EH (cell line): ENCODE measurements at places on chromosomes 11 and 22.

DNA sequence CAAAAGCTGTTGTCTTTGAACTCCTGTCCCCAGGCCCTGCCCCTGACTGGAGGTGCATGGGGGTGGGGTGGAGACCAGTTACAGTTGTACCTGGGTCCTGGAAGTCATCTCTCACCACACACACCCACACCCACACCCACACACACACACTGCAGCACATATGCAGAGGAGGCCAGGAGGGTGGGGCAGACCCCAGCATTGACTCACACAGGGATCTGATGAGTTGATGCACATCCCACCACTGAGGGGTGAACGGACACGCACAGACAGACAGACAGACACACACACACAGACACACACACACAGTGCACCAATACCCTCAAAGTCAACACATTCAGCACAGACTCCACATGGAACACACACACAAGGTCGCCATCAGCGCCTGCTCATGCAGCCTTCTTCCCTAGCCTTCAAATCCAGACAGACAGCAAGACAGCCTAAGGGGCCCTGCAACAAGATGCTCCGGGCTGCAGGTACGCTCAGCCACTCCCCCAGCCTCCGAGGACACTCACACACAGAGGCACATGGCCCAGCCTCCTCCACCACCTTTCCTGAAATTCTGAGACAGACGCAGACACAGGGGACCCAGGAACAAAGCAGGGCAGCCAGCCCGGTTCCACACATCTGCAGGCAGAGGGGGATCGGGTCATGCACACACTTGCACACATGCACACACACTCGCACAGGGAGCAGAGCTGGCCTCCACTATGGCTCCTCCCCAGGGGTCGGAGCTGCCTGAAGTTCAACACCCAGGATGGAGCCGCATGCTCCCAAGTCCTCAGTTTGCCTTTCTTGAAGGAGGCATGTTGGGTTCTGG, 26.5 kb downstream of the SYT7 start:
- DNase-seq: no peak

DNA sequence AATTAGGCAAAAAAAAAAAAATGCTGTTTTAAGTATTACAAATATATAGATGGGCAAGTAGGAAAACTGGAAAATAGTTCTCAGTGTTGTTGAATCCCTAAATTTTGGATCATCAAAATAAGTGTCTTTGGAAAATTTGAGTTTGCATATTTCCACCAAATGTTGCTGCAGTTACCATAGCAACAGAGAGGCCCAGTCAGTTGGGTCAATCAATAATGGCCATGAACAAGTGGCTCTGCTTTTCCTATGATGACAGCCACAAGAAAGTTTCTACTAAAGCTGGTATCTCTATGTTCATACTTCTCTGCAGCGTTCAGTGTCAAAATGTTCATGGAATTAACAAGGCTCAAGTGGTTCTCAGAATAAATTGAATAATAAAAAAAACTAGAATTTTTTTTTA, 79.1 kb downstream of the SERGEF start:
- DNase-seq: no peak

- DNase-seq: peak; percentile 81
These were observed 27.2 kb upstream of the SMPD1 start for GRCh38 chr11:6362873-6363678.

DNA sequence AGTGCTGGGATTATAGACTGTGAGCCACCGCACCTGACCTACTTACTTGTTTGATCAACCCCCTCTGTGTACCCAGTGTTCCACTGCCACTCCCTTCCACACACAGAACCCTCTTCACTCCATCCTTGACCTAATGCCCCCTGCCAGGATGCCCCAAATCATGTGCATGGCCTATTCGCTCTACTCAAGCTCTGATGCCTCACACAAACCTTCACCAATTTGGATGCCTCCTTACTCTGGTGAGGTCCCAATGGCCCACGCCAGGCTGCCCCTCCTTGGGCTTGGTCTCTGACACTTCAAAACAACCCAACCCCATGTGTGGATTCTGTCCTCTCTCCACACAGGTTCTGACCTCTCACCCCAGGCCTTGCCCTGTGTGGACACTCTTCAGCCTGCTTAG, 9.4 kb upstream of the PSMC3 start:
- no peak for DNase-seq

- DNase-seq: no peak
These were observed 19.0 kb downstream of the TSKU start for GRCh38 chr11:76802151-76802550.

- DNase-seq: peak; percentile 88
These were observed 60.0 kb downstream of the MED15 start for GRCh38 chr22:20567371-20567847.

DNA sequence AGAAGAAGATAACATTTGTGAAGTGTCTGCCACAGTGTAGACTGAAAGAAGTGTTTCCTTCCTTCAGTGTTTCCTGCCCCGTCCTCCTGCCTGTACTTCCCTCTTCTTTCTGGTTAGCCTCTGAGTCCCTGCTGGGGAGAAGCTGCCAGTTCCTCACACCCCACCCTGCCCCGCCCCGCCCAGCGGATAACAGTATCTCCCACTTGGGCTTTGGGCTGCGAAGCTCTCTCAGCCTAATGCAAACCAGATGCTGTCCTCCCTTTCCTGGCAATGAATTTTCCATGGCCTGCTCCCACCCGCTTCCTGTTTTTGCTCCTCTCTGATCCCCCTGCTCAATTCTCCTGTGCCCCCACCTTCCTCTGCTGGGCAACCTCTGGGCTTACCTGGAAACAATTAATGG, 5.2 kb upstream of the RAB3IL1 start:
- DNase-seq: peak; percentile 91

- DNase-seq: no peak
These were observed 43.1 kb upstream of the DEUP1 start for GRCh38 chr11:93287434-93287833.

DNA sequence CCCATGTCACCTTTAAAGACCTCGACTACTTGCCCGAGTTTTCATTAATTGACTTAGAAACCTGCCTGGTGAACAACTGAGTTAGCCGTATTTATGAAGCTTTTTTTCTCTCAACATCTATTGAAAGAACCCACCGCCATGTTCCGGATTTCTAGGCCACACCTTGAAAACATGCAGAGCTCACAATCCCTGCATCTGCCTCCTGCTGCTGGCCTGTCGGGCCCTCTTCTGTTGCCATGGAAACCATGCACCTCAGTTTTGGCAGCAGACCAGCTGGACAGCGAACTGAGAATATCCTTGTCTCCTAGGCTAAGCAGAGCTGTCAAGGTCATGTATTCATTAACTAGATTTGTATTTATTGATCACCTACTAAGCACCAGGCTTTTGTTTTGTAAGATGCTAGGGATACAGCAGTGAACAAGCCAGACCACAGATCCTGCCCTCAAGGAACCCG, 4.3 kb upstream of the PATZ1 start:
- peak; percentile 31 for DNase-seq

DNA sequence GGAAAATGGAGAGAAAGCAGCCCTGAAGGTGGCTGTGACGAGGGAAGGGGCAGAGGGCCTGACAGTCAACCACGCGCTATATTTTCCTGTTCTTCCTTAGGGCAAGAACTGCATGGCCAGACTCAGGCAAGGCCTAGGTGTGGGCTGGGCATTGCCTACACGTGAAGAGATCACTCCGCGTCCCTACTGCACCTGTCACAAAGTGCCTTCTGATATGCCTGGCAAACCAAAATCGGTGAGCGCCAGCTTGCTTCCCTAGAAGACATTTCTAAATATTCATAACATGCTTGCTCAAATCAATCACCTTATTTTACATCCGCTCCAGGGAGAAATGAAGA, 6.3 kb downstream of the TMEM121B start:
- no peak for DNase-seq

DNA sequence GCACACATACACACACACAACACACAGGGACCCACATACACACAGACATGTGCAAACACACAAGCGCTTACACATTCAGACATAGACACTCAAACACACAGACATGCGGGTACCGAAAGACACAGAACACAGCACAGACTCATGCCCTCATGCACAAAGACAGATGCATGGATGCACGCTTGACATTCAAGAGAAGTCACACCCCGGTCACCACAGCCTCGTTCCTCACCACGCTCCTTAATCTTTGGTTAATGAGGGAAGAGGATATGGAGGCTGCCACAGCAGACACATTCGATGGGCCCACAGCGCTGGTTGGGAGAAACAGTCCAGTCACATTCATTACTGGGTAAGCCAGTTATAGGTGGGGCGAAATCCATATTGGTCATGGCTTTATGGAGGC, 51.9 kb upstream of the EIF3D start:
- no peak for DNase-seq

DNA sequence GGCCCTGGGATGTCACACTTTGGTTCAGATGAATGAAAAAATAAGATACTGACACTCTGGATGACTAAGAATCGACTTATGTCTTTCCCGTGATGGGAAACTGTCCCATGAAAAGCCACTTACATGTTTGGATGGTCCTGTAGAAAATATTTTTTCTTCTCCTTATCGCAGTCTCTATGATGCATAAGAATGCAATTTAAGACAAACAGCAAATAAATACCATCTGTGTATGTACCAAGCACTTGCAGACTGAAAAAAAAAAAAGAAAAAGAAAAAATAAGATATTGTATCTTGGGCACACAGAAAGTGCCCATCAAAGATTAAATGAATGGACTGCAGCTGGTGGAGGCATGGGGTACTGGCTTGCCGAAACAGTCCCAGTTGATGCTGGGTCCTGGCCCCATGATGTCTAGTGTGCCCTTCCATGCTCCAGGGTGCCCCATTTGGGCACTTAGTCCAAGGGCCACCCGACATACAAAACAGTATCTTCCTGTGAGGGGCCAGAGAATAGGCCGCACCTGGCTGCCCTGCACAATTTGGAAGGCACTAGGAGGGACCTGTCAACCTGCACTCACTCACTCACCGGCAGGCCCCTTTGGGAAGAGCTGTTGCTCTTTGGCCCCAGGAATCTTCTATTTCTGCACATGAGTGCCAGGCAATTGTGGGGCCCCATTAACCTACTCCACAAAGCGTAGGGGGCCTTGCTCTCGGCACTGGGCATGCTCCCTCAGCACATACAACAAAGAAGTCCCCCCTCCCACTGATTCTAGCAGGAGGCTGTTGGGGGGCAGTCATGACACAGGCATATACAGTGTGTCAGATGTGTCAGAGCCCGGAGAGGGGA, 2.5 kb upstream of the ZBED4 start:
- no peak for DNase-seq

GRCh38 chr22:31122532-31123291, at the start of gene INPP5J:
TSS of gene INPP5J (plus strand) at chr22:31122966. CDS start at chr22:31123015, 49 bp downstream.
- peak; percentile 72 for DNase-seq

DNA sequence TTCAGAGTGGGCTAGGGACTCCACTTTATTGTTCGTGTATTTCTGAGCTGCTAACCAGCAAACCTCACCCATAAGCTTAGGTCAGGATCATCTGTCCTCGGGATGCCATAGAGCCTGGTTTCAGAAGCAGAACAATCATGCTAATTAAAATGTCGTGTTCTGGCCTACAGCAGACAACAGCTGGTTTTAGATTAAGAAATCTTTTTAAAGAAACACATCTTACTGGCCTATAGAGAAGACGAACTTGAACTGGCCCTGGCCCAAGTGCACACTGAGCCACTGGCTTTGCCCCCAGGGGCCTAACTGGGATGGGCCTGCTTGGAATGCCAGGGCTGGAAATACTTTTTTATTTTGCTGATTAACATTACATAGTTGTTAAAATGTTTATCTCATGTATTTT, 63.2 kb downstream of the ALX4 start:
- DNase-seq: peak; percentile 92

DNA sequence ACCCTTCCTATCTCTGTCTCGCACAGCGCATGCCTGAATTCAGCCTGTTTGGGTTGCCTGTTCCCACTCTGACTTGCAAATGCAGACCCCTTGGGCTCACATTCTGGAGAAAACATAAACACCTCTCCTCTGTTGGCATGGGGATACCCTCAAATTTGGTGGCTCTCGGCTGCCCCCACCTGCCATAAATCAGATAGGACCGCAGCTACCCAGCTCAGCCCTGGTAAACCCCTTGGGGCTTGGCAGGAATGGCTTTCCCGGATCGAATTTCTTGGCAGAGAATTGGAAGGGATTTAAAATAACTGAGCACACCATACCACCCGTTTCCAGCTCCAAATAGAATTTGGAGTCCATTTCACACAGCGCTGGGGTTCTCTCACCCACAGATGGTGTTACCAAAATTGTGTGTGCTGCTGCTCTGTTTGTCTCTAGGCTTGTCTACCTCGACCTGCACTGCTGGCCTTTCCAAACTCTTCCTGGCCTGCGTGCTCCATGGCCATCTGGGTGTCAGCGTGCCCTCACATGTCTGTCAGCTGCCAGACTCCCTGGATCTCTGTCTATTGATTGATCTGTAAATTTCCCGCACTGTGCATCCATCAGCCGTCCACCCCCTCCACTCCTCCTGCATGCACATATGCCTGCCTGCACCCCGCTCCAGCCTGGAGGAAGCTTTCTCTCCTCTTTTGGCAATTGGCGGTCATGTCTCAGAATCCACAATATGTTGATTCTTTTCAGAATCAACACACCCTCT, 134.0 kb downstream of the NTM start:
- DNase-seq: no peak

DNA sequence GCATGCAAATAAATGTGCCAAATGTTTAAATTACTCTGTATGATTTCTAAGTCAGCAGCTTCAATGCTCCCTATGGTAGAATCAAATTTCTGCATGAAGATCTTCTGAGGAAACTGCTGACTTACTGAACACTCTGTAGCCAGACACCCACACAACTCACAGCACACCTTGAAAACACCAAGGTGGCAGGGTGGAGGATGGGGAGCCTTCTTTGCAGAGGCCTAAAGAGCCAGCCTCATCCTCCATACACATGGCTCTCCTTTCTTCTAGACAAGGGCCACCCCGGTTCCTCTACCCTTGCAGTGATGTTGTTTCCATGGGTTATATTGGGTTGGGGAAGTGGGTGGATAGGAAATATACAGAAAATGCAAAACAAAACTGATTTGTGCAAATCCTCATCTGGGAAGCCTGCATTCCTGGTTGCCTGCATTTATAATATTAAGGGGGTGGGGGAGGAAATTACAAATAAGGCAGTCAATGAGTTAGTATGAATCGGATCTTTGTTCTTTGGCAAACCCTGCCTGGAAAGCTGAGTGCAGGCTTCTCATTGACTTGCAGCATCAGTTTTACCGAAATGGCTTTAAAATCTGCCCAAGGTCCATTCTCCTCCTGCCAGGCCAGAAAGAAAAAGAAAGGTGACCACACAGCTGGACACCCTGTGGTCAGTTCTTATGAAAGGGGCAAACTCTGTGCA, 15.8 kb upstream of the ETS1 start:
- DNase-seq: no peak

GRCh38 chr11:66688561-66689534, 11.2 kb upstream of the RBM4B start:
- DNase-seq: no peak

DNA sequence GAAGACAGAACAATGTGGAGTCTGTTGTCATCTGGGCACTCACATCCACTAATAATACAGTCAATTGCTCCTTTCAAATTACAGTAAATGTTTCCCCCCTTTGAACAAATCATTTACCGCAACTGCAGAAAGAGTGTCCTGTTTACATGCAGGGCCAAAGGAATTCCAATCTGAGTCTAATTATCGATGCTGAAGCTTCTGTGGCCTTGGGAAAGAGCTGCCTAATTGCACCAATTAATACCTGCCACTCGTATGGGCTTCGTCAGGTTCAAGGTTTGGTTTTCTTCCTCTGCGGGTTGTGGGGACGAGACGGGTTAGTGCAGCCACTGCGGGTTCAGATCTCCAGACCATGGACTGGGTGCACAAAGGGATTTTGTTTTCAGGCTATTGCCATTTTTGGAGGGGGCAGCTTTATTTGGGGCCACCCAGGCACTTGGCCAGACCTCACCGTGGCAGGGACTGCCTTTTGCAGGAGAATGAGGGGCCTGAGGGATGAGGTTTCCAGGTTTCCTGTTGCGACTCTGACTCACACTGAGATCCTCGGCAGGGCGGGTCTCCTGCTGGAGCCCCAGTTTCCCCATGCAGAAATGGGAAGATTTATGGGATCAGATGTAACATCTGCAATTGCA, 147.6 kb downstream of the MIAT start:
- peak; percentile 41 for DNase-seq
